Heart right ventricle (tissue), 16 donors: ENCODE measurements at places on chromosomes 12 and 14. TPM values are rescaled to one million over a fixed set of nuclear protein-coding genes. Genes with fewer than 3 reads are reported as not detected.
A peak's percentile ranks its signal among the peaks of the same experiment; 100 is the strongest.

DNA sequence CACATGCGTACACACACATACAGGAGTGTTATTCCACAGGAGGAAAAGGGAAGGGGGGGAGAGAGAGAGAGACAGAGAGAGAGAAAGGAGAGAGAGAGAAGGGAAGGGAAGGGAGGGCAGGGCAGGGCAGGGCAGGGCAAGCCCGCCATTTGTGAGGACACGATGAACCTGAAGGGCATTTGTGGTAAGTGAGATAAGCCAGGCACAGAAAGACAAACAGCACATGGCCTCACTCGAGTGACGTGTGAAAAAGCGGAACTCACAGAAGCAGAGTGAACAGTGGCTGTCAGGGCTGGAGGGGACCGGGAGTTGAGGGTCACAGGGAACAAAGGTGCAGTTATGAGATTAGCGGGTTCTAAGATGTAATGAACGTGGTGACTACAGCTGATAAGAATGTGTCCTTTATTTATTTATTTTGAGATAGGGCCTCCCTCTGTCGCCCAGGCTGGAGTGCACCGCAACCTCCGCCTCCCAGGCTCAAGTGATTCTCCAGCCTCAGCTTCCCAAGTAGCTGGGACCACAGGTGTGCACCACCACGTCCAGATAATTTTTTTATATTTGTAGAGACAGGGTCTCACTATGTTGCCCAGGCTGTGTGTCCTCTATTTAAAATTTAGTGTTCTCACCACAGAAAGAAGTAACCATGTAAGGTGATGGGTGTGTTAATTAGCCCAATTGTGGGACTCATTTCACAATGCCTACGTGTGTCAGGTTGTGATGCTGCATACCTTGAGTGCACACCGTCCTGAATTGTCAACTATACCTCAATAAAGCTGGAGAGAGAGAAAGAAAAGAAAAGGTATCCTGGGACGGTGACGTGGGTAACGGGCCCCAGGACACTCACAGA lies 18.7 kb upstream of the FBRSL1 start:
- DNase-seq = no peak

AQP6 gene
- total RNA-seq = not detected

DNA sequence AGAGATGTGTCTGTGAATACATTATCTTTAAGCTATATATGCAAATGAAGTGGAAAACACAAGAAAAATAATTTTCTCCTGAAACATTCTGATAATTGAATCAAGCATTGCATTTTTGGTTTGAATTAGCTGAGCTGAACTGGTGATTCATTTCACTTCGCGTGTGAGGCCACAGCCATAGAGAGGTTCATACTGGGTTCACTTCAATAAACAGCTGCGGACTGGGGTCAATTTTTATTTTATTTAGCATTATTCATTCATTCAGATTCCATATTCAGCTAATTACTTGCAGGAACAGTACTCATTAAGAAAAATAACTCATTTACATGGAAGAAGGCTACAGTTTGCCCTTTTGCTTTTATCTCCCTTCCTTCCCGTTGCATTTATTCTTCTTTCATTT lies 195.2 kb upstream of the LRIG3 start:
- DNase-seq = no peak

- DNase-seq = no peak
Measured at GRCh38 chr12:105331805-105332251, 1.3 kb downstream of the C12orf75 start.

KRT3 gene
- total RNA-seq = not detected

MMP17 gene
- 1.3 TPM for total RNA-seq

GRCh38 chr14:102870994-102871831 lies 51.2 kb upstream of the AMN start:
- peak; percentile 40 for DNase-seq
